Adrenal gland (tissue), 19 donors: ENCODE measurements at places on chromosomes 5 and 9. TPM values are rescaled to one million over a fixed set of nuclear protein-coding genes. Genes with fewer than 3 reads are reported as not detected.

DDX4 gene
- not detected for total RNA-seq

NAIF1 gene
- total RNA-seq, result 12.9 TPM

DNA sequence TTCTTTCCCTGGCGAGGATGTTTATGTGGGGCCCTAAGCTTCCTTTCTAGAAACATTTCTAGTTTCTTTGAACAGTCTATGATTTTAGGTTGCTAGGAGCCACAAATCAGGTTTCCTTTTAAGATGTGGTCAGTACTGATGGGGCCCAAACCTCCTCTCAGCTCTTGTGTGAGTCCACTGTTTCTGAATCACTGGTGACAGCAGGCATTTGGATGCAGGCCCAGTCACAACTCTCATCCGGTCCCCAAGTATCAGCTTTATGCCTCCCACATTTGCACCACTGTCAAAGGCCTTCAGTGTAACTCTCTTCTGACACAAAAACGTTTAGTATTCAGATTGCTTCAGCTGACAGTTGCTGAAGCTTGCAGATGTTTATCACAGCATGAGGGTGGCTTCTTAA, 7.8 kb downstream of the DMRT2 start:
- no peak for DNase-seq

DNA sequence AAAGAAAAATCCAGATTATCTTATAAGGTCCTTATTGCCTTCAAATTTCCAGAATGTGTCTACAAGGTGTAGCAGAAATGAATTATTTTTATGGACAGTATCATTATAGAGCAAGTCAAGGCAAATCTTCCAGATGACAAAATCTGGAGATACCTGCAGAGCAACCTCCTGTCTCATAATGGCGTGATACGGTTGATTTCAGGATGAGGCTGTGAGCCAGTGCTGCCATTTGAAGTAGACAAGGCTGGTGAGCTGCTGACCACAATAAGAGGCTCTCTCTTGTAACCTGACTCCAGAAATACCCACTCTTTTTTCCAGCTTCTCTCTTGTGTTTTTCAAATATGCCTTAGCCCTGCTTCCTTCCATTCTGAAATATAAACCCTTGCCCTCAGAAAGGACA, 108.2 kb downstream of the HTR1A start:
- no peak for DNase-seq

DNA sequence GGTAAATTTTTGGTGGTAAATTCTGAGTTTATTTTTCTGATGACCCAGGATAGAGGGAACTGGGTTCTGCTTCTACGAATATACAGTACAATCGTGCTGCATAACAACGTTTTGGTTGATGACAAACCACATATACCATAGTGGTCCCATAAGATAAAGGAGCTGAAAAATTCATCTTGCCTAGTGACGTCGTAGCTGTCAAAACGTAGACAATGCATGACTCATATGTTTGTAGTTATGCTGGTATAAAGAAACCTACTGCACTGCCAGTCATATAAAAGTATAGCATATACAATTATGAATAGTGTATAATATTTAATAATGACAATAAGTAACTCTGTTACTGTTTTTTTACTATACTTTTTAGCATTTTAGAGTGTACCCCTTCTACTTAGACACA, 244.0 kb downstream of the GAS1 start:
- DNase-seq, result no peak
